ENCODE measurements at places on chromosomes 4 and X.

- no peak for DNase-seq
Measured at GRCh38 chr4:157521906-157522305, 301.4 kb downstream of the GRIA2 start.

DNA sequence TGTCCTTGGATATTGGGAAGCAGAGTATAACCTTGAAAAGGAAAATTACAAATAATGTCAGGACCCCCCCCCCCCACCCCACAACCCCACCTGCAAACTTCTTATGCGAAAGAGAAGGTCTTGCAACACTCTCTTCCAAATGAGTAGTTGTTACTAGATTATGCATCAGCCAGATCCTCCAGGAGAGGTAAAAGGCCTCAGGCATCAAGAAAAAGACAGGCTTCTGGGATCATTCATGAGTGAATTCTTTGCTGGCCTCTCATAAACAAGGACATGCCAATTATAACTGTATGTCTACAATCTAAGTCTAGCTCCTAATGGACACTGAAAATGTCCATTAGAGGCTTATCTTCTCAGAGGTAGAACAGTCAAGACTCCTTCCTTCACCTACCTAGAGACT lies 1443.3 kb downstream of the RAPGEF2 start:
- no peak for DNase-seq

DNA sequence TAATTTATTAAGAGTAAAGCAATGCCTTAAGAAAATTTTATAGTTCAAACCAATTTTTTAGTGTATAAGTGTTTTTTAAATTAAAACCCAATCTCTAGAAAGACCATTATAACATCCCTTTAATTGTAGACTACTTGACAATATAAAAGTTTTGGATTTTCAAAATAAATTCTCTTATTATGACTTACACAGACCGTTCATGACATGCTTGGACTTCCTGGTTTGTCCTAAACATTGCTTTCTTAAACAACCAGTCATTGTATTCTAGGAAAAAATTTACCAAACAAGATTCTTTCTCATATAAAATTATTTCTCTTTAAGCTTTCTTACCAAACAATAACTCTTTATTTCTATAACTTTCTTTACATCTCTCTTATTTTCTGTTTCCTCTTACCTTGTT lies 49.0 kb upstream of the CXorf51A start:
- no peak for DNase-seq

DNA sequence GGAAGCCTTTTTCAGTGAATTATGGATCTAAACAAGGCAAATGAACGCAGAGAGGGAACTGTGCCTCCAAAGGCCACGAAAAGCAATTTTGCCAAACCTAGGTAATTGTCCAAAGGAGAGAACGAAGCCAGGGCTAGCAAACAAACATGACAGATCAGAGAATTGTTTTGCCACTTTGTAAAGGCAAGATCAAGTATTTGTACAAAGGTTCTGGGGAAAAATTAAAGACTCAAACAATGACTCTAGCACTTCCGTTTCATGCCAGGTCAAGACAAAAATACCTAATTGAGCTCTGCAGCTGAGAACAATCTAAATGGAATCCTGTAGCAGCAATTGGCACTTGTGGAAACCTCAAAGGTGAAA lies 8.5 kb downstream of the RBM47 start:
- DNase-seq = no peak

DNA sequence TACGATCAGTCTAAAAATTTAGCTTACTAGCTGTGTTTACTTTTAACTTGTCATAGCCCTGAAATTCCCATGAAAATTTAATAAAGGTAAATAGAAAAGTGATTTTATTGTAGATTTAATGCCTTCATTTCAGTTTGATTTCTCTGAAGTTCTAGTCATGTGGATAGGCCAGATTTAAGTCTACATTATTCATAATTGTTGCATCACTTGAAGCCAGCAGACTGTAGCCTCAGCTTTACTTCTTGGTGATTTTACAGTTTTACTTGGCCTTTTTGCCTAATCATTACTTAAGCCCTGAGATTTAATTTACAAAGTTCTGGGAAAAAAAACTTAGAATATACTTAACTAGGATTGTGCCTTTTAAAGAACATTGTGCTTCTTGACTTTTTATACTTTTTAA lies 73.5 kb upstream of the FHDC1 start:
- no peak for DNase-seq

DNA sequence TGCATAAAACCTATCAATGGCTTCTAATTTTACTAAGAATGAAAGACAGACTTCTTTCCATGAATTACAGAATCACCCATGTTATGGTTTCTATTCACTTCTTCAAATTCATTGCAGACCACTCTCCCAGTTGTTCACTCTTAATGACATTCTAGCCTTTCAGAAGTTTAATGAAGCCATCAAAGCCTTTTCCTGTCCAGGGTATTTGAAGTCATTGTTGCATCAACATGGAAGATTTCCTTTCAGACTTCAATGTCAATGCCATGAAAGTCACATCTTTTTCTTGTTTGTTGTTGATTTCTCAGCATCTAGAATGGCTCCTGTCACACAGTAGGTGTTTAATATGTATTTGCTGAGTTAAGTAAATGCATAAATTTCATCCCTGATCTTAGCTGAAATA lies 48.1 kb upstream of the ARSJ start:
- DNase-seq = no peak

DNA sequence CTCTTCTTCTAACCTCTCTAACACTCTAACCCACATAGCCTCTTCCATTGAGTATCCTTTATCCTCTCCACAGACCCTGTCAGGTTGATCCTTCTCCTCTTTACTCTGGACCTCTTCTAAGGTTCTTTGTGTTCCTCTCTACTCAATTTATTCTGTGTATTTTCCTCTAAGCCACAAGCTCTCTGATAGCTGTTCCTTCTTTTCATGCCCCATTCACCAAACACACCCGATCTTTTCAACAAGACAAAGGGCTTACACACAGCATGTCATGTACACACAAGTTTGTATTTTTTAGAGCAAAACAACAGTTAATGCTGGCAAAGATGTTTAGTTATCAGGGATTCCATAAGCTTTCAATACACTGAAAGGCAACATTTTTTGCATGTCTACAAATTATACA lies 1.9 kb downstream of the SPIN2B start:
- no peak for DNase-seq

DNA sequence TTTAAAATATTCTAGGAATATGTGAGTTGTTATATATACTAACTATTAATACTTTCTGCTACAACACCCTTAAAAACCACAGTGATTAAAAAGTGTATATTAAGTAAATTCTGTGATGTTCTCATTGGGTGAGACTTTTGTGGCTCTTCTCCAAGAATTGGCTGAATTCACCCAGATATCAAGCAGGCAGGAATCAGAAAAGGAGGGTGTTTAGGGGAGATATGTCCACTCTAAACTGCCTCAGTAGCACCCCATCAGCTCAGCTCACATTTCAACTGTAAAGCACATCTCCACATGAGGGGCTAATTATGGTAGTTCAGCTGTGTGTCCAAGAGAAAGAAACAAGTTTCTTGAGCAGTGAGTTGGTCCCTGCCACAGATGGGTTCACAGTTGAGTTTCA lies 165.0 kb downstream of the GALNTL6 start:
- DNase-seq = no peak

DNA sequence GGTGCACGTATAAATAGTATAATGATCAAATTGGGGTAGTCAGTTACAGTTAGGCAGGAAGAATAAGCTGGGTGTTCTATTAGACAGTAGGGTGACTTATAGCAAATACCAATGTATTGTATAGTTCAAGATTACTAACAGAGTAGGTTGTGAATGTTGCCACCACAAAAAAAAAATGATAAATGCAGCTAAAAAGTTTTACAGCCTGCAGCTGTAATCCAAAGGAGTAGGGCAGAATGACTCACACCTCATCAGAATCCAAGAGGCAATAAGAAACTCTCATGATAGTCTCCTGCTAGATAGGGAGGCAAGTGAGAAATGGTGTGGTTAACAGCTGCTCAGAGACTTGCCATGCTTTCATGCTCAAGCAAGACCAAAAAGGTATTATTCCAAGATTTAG lies 19.6 kb upstream of the TCEAL4 start:
- DNase-seq = no peak

DNA sequence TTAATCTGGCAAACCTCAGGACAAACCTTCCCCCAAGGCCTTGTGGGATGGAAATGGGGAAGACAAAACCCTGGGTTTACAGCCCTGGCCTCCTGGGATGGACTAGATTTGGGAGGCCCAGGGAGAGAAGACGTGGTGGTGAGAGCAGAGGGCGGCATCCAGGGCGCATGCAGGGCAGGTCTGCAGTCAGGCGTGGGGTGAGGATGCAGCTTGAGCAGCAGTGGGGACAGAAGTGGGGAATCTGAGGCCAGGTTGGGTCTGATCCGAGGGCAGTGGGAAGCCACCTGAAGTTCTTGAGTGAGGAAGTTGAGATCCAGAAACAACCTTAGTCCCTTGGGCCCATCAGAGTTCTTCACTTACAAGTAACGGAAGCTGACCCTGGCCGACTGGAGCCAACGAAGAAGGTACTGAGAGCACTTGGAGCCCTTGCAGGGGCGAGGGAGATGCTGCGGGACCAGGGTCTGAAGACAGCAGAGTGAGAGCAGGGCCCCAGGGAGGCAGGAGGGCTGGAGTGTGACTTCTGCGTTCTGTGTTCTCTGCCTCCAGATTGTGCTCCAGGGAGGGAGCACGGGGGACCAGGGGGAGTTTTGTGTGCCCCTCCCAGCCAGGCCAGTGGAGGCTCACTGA lies 42.0 kb upstream of the GPR78 start:
- no peak for DNase-seq

- no peak for DNase-seq
Measured at GRCh38 chrX:12548746-12549145, 242.5 kb upstream of the PRPS2 start.

- DNase-seq = no peak
Measured at GRCh38 chrX:44569122-44569521, 26.5 kb upstream of the FUNDC1 start.

- no peak for DNase-seq
Measured at GRCh38 chr4:123342498-123342897, 54.1 kb upstream of the SPRY1 start.

DNA sequence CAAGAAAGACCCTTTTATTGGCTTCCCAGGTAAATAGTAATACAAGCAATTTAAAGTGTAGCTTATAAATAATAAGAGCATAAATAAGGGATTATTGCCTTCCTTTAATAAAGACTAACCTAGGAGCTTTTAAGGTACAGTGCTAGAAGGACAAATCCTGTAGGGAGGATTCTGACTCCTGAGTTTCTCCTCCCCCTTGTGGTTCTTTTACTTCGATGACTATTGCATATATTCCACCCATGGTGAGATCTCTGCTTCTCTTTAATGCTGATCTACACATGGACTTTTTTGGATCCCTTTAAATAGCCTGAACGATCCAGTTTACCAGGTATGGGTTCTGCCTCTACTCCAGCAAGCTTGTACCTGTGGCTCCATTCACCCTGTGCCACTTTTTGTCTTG lies 2.5 kb downstream of the GALNT7 start:
- DNase-seq = no peak

DNA sequence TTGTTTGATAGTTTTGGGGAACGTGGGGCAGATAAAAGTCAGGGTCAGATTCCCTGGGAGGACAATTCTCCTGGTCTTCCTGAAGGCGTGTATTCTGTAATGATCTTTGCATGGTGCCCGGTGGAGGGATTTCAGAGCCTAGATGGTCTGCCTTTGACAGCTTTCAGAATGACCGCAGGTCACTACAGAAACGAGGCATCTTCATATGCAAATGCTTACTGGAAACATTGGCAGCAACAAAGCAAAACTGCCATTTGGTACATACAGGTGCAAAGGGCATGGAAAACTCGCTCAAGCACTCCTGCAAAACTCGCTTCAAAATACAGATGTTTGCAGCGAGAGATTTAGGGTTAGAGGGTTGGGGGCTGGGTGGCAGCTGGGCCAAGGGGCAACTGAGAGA lies 8.8 kb downstream of the C4orf50 start:
- DNase-seq = no peak

DNA sequence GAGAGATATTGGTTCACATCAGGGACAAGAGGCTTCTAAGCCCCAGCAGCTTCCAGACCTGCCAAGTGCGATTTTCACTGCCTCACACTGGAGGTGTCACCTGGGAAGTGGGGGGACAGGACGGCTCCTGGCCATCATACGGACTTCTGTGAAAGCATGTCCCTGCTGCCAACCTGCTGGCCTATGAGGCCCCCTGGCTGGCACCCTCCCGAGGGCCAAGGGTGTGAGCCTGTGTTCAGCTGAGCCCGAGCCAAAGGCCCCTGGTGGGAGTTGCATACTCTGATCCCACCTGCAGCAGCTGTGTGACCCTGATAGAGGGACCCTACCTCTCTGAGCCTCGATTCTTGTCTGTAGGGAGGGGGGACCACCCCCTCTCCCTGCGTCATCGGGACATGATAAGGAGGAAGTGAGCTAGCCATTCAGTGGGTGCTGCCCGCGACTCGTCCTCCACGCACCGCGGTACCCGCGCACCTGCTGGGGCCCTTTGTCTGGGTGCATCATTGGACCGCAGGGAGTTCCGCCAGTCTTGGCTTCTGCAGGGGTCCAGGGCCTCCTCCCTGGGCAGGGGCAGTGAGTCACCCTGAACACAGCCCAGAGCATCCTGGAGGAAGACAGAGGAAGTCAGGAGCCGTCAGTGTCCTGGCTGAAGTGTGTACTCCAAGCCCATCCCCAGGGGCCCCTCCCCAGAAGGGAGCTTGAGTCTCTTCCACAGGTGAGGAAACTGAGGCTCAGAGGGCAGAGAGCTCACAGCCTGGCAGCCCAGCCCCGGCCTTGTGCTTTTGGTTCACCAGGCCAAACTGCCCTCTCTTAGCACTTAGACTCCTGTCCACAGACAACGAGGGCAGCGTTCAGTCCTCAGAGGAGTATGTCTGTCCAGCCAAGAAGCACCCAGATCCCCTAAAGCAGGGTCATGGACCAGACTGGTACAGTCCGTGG lies 24.1 kb downstream of the C4orf50 start:
- no peak for DNase-seq

- no peak for DNase-seq
Measured at GRCh38 chrX:104435249-104435648, 130.8 kb upstream of the IL1RAPL2 start.

- no peak for DNase-seq
Measured at GRCh38 chr4:111761531-111761930, 383.7 kb upstream of the FAM241A start.

DNA sequence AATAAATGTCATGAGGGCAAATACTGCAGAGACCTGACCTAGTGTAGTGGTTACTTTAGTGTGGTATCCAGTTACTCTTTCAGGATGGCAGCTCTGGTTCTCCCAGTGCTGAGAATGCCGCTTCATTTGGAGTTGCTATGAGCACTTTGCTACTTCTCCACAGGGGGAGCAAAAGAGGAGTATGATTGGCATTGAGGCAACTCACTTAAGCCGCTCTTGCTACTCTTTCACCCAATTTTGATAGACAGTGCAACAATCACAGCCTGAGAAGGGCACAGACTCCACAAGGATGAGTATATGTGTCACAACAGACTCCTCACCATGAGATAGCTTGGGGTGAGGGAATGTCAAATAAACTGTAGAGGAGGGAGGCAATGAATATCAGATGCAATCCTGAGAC lies 81.2 kb downstream of the NPY1R start:
- DNase-seq = no peak
